ENCODE measurements at places on chromosomes 6 and 20.

DNA sequence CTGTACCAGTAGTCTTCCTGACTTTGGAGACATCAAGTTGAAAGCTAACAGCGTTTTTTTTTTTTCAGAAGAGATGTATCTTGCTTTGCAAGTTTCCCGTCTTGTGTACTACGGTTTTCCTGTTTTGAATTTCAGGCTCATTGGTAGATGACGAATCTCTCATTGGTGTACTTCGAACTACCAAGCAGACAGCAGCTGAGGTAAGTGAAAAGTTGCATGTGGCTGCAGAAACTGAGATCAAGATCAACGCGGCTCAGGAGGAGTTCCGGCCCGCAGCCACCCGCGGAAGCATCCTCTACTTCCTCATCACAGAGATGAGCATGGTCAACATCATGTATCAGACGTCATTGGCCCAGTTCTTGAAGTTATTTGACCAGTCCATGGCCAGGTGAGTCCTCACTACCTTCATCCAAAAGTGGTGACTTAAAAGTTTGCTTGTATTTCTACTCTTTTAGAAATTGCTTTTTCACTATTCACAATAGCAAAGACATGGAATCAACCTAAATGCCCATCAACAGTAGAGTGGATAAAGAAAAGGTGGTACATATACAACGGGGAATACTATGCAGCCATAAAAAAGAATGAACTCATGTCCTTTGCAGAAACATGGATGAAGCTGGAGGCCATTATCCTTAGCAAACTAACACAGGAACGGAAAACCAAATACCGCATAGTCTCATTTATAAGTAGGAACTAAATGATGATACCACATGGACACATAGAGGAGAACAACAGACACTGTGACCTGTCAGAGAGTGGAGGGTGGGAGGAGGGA is 110.6 kb upstream of the GLP1R start:
- no peak for DNase-seq

- DNase-seq = peak; percentile 47
These were observed 18.0 kb upstream of the CSNK2A1 start for GRCh38 chr20:561437-562231.

DNA sequence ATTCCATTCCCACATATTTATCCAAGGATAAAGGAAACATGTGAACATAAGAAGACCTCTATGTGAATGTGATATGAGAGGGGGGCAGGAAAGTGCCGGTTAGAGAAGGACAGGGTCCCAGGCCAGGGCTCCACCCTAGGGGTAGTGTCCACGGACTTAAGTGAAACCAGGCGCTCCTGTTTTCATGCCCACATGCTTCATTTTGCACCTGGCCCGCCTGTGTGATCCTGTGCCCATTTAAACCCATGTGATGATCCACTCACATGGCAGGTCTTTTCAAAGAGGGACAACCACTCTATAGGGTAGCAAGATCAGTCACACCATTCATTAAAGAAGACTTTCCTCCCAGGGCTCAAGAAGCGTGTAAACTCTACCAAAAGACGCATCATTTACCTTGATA is 865.3 kb upstream of the GJE1 start:
- DNase-seq = no peak

- peak; percentile 9 for DNase-seq
These were observed 596.0 kb downstream of the EPM2A start for GRCh38 chr6:145139140-145139850.

- no peak for DNase-seq
These were observed 7.9 kb upstream of the HLA-E start for GRCh38 chr6:30481211-30481964.

- DNase-seq = no peak
These were observed 72.6 kb upstream of the THBS2 start for GRCh38 chr6:169326067-169326799.

GRCh38 chr6:110514818-110515217 is 38.4 kb upstream of the SLC22A16 start:
- no peak for DNase-seq

DNA sequence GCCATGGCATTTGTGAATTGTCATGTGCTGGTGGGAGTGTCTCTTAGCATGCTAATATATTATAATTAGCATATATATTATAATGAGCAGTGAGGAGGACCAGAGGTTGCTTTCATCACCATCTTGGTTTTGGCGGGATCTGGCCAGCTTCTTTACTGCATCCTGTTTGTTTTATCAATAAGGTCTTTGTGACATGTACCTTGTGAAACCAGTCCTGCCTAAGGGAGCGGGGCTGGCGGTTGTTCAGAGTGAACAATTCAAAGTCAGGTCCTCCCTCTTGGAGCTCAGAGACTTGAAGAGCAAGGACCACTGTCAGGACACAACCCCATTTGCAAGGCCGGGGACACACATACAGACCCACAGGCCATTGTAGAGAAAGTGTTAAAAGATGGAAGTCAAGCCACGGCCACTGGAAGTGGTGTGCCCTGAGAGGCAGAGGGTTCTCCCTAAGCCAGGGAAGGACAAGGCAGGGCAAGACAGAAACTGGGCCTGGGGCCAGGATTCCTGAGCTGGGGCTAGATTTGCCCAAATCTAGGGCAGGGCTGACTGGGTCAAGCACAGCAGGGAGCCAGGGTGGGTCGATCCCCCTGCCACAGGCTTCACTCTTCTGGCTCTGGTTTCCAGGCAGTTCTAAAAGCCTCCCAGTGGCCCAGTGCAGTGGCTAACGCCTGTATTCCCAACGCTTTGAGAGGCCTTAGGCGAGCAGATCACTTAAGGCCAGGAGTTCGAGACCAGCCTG is 14.2 kb downstream of the SLC52A3 start:
- DNase-seq = no peak

GRCh38 chr20:59462249-59462648 is 142.1 kb upstream of the PHACTR3 start:
- no peak for DNase-seq

DNA sequence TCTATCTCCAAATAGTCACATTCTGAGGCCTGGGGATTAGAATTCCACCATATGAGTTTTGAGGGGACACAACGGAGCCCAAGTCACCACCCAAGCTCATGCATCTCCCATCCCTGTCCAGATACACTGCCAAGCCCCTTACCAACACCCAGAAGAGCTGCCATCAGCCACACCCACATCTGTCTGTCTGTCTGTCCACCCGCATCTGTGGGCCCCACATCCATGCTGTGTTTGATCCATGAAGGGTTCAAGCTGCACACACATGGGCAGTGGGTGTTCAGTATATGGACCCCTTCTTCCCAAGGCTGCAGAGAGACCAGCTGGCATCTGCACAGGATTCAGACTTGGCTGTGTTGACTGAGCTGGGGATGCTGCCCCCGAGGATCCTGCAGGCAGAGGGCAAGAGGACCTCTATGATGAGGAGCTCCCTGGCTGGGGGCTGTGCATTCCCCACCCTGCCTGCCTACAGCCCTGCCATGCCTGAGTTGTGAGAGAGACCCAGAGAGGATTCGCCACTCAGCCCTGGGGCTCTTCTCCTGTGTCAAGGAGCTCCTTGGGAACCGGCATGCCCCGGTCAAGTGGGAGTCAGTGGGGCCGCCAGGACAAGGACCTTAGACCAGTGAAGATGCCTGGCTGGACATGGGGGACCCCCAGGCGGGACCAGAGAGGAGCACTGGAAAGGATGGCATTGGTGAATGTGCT is 206.4 kb downstream of the SYNDIG1 start:
- no peak for DNase-seq

DNA sequence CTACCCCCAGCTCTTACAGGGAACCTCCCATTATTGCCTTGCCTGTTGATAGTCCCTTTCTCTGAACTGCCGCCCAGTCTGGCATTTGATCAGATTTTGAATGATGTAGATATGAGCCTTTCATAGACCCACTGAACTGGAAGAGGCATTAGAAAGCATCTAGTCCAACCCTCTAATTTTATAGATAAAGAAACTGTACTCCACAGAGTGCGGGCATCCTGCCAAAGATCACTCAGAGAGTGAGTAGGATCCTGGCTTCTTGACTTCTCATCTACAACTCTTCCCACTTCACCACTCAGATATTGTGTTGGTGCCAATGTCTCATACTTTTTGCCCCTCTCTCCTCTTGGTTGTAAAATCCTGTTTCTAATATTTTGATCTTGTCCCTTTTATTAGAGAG is 179.2 kb upstream of the BMP2 start:
- DNase-seq = peak; percentile 83

- DNase-seq = no peak
These were observed 174.6 kb downstream of the ADGRG6 start for GRCh38 chr6:142476452-142476851.

- peak; percentile 83 for DNase-seq
These were observed at the start of gene ATRN for GRCh38 chr20:3470627-3471396. ATRN (plus strand) TSS chr20:3471018; CDS start chr20:3471108, 90 bp downstream.

DNA sequence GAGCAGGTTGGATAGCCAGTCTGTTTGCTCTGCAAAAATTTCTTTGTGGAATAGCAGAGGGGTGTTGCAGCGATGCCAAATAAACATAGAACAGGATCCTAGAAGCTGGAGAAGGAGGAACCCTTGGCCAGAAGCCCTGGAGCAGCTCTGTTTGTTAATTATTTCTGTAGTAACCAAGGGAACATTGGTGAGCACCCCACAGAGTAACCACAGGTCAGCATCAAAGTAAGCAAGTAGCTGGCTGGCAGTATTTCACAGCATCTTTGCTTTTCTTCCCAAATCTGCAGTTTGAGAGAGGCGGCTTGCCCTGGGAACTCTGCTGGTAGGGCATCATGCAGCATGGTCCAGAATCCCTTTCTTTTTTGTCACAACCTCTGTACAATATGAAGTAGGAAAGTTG is 12.7 kb upstream of the APMAP start:
- DNase-seq = peak; percentile 85

DNA sequence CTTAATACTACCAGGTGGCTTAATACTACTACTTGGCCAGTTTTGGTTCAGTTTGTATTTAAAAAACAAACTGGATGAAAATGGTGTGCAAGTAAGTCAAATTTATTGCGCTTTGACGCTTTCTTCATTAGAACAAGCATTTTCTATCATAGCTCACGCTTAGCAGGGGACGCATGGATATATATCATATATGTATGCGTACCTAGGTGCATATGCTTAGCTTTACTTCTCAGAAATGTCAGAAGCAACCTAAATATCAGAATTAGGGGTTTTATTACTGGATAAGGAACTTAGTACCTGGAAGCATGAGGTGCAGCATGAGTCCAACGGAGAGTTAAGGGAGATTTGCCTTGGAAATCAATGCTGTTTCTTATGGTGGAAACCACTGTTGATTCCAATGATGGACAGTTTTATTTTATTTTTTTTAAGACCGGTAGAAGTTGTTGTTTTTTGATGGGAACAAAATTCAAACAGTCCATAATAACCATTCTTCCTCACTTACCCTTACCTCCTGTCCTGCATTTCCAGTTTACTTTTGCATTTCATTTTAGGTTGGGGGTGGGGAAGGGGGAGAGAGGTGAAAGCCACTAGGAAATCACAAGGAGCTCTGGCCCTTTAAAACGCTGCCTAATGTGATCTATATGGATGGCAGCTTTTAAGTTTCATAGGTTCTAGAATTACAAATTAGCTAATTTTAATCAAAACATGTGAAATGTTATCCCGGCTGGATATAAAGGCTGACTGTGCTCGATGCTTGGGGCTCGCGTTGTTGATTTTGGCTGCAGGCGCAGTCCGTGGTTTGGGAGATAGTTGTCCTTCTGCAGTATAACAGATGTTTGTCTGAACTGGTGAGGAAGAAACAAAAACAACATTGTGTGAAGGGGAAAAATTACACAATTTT is 2.1 kb downstream of the SOBP start:
- DNase-seq = no peak

DNA sequence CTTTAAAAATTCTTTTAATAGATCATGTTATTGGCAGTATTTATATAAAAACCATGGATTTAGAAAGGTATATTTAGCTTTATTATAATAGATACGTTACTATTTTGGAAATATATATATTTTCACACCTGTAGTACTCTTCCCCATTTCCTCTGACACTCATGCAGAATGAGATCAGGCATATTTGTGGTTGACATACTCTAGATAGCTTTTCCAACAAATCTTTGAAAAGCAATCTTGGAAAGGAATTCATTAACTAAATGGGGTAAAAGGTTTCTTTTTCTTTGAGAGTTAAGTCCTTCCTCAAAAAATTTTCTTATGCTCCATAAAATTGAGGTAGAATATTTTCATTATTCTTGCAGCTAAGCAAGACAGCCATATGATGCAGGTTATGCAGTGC is 14.5 kb downstream of the ASF1A start:
- DNase-seq = no peak

DNA sequence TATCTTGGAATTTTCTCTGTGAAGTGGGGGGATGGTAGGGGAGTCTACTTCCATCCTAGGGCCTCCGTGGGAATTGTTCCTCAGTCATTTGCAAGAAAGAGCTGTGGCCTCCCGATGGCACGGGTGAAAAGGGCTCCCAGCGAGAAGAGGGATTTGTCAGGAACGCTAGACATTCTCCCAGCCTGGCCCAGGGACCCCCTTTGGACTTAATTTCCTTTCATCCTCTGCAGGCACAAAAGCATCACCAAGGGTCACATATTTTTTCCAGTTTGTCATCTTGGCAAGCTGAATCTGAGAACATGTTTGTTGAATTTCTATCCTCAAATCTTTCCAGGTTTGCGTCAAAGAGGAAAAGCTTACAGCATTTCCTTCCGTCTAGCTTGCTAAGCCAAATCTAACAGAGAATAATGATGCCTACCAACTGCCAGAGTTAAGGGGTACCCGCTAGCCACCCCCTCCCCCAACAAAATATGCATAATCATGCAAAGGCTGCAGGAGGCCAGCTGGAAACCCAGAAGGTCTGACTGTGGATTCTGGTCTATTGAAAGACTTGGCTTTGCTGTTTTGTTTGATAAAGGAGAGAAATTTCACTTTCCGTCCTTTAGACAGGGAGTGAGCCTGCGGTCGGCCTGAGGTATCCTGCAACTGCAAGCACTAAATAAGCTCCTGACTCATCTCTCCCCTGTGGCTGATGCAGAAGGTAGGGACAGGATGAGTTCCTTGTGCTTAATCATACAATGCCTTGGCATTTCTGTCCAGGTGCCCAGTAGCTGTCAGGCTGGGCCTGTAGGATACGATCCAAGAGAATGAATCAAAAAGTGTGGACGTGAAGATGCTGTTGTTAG is 23.1 kb downstream of the PSMG4 start:
- no peak for DNase-seq

- no peak for DNase-seq
These were observed 167.5 kb downstream of the CD83 start for GRCh38 chr6:14284969-14285590.

DNA sequence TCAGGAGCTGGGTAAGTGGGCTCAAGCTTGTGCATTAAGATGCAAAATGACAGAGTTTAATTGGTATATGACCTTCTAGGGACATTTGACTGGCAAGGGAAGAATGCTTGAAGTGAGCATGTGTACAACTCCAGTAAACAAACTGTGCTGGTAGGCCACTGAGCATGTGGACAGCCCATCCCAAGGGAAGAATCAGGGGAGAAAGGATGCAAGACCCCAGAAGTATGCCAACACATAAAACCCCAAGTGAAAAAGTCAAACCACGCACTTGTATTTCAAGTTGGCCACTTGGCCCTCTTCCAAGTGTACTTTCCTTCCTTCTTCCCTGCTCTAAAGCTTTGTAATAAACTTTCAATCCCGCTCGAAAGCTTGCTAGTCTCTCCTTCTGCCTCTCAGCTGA is 10.4 kb upstream of the THBD start:
- DNase-seq = no peak

Measured in COR-L47 (cell line).